Activated CD8-positive, alpha-beta memory T cell treated with anti-CD3 and anti-CD28 coated beads, Interleukin-2, amount 50 U/mL, for 48 hours (primary cell): ENCODE measurements at places on chromosomes 2 and 18.

DNA sequence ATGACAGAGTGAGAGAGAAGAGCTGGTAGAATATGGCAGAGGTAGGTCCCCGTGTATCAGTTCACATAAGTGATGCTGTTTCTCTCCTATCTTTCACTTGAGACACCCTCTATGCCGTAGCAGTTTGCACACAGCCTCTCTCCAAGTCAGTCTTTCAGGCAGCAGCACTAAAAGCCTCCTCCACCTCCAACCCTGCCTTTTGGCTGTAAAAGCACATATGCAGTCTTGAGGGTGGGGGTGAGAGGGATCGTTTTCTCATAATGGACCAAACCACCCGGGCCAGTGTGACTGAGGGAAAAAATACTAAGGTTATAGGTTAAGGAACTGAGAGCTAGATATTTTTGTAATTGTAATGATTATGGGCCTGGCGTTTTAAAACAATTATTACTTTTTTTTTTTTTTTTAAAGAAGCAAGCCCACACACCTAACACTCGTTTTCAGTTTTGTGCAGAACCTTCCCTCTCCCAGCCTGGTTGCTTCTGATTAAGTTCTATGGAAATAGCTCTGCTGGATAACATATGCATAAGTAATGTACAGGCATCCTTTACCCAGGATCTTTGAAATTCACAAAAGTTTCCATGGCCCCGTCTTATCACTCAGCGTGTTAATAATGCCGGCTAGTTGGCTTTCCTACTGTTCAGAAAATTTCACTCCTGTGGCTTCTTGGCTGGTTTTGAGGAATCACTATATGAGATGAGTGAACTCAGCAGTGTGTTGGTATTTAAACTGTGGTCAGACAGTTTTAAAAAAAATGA lies 112.2 kb upstream of the MEIS1 start:
- DNase-seq = no peak

- DNase-seq = peak; percentile 96
Measured at GRCh38 chr2:64873472-64873924, 115.7 kb upstream of the SLC1A4 start.

DNA sequence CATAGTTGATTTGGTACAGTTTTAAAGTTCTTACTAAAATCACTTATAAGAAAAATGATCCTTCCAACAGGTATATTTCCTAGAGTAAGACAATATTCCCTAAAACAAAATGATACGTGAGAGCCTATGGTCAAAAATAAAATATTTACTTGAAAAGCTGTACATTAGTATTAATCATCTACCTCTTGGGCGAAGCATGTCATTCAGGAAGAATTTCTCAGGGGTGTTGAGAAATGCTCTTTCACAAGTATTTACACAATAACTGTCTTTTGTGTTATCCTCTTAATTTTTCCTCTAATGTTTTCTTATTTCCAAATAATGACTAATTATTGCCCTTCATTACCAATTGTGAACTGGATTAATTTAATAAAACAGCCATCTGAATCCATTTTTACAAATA lies 466.3 kb downstream of the SATB2 start:
- DNase-seq = no peak

DNA sequence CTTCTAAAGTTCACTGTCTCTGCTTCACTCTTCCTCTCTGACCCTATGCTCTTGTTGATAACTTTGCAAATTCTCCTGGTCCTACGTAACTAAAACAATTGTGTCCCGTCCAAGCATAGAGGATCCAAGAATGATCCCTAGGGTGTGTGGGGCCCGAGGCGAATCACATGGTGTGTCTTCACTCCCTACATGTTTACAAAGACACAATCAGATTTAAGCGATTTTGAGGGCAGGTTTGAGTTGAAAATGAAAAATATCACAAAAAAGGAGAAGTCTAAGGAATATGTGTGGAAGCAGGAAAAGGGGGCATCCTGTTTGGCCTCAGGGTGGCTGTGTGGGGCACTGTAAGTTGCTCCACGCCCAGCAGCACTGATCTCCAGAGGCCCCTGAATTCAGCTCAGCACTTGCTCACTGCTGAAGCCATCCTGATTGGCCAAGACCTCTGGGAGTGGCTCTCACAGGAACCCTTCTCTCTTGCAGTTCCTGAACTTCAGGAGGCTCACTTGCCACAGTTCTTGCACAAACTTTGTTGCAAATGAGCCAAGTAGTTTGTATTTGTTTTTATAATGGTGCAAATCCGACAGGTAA lies 363.6 kb downstream of the ZNF521 start:
- no peak for DNase-seq

- no peak for DNase-seq
Measured at GRCh38 chr2:233185330-233185729, 66.1 kb upstream of the ATG16L1 start.

- DNase-seq = no peak
Measured at GRCh38 chr2:74252036-74252435, 53.6 kb downstream of the MTHFD2 start.

DNA sequence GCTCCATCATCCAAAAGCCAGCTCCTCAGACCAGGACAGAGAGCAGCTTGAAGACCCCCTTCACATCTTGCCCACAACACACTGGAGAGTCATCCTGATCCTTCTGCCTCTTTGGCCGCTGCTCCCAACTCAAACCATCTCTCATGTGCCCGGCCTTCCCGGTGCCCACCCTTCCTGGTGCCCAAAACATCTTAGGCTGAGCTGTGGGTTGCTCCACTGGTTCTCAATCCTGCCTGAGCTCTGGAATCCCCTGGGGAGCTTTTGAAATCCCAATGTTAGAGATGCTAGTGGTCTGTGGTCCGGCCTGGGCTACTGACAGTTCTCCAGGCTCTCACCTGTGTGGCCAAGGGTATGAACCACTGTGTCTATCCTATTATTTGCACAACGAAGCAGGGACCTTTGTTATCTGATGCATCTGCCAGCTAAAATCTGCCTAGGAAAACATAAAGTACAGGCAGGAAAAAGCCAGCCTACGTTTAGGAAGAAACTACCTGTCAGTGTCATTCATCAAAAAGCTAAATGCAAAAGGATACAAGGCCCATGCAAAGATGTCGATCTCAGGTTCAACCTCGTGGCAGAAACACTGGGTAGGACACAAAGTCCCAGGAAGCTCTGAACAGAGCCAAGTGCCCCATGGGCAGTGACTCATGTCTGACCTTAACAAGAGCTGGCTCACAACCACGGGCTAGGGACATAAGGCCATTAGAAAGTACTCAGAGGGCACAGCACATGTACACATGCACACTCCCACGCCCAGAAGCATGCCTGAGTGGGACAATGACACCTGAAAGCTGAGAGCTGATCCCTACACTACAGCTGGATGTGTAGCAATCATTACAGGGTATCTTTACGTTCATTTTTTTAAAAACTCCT lies 30.8 kb downstream of the TBC1D8 start:
- DNase-seq = no peak

- DNase-seq = no peak
Measured at GRCh38 chr2:188869550-188869949, 104.6 kb upstream of the COL3A1 start.

DNA sequence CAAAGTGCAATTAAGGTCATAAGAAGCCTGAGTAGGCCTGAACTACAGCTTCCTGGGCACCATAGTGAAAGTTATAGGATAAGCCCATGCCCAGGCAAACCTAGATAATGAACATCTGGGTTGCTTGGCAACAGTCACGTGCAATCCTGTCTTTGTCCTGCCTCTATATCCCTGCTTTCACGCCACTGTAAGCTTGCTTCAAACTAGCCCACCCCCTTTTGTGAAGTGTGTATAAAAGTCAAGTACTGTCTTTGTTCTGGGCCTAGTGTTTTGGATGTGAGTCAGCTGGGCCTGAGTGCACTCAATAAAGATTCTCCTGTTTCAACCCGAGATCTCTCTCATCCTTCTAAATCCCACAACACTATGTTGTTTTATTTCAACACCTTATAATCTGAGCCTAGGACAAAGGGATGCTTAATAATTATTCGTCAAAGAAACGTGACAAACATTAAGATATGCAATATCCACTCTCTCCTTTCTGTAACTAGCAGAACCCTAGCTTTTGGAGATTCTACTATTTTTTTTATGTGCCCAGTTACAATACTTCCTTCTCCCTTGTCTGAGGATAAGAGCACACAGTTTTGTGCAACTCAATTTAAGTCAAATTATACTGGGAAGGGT lies 927.8 kb downstream of the SUCLG1 start:
- no peak for DNase-seq

GRCh38 chr2:53473236-53473635 lies 294.4 kb upstream of the CHAC2 start:
- DNase-seq = no peak

- no peak for DNase-seq
Measured at GRCh38 chr2:102053096-102053495, 61.3 kb downstream of the IL1R2 start.

DNA sequence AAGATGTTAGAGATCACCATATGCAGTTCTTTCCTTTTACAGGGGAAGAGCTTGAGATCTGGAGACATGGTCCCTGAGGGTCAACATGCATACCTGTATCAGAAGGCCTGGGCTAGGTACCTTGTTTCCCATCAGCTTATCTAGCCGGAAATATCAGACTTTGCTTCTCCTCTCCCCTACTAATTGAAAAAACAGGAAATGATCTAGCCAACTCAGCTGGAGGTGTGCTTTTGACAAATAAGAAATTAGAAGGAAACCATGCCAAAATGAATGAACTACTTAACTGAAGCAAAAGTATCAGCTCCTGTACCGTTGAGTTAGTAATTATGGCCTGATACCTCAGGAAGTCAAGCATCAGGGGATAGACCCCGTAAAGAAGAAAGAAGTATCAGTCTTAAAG lies 20.4 kb downstream of the PKP4 start:
- DNase-seq = no peak

- peak; percentile 80 for DNase-seq
Measured at GRCh38 chr2:73268830-73269685, 15.2 kb downstream of the FBXO41 start.

DNA sequence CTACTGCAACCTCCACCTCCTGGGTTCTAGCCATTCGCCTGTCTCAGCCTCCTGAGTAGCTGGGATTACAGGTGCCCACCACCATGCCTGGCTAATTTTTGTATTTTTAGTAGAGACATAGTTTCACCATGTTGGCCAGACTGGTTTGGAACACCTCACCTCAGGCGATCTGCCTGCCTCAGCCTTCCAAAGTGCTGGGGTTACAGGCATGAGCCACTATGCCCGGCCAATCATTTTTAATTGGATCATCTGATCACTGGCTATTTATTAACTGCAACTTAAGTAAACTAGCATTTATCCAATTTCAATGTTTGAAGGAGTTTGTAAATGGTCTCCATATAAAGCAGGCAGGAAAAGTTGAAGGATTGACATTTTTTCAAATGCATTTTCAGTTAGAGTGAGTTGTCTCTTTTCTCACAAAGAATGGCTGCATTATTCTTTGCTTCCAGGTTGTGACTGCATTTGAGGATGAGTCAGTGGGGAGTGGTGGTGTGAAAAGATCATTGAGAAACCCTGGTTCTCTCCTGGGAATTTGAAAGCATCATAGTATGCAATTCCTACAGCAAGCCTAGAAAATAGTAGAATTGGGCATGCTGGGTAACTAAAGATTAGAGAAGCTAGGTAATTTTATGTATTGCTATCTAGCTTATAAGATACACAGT lies 431.1 kb upstream of the ZEB2 start:
- DNase-seq = no peak

DNA sequence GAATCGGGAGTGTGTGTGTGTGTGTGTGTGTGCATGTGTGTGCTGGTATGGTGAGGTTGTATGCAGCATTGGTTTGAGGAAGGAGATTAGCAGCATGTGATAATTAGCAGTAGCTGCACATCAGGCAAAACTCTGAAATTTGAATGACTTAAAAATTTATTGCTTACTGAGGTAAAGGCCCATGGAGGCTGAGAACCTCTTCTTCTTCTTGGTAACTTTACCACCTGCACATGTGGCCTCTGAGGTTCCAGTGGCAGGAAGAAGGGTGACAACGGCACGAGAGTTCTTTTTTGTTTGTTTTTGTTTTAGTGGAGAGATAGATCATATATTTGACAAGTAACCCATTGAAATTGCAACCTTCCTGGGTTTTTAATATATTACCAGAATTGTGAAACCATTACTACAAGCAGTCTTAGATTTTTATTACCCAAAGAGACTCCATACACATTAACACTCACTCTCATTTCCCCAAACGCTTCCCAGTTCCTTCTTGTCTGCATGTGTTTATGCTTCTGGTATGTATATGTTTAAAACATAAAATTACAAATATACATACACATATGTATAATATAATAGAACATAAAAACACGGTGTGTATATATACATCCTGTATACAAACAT lies 292.1 kb downstream of the PTGR3 start:
- DNase-seq = no peak

GRCh38 chr2:7243276-7243675 lies 326.1 kb downstream of the RNF144A start:
- no peak for DNase-seq

GRCh38 chr2:54103454-54104314 lies 11.7 kb upstream of the ACYP2 start:
- no peak for DNase-seq

- no peak for DNase-seq
Measured at GRCh38 chr2:195337597-195337996, 319.4 kb upstream of the SLC39A10 start.
